ENCODE measurements at places on chromosomes 13 and 19. TPM values are rescaled to one million over a fixed set of nuclear protein-coding genes. Genes with fewer than 3 reads are reported as not detected.

The PLVAP gene
- 142 TPM for total RNA-seq

- peaks cover 2% of the 10 kb centered on the region for H3K27me3 ChIP-seq
- peak; percentile 30 for DNase-seq
- no peak overlapping the region for H3K27ac ChIP-seq
These were observed 8.3 kb upstream of the CRX start for GRCh38 chr19:47813304-47813994.

The JSRP1 gene
- not detected for total RNA-seq

GRCh38 chr19:1243768-1244692 is 2.5 kb downstream of the ATP5F1D start:
- no peaks in the 10 kb centered on the region for H3K27me3 ChIP-seq
- H3K36me3 ChIP-seq: no peaks in the 10 kb centered on the region
- peak; percentile 75 for DNase-seq
- H3K4me3 ChIP-seq: peak overlapping the region; percentile 14
- peak overlapping the region; percentile 90 for H3K27ac ChIP-seq

The KCNJ14 gene
- total RNA-seq: 4.1 TPM

Measured in tibial nerve (tissue), 4 donors.